ENCODE measurements at places on chromosomes 2 and 18.

- no peak for DNase-seq
These were observed 1.6 kb upstream of the EPC2 start for GRCh38 chr2:148642891-148643416.

- DNase-seq = no peak
These were observed 506.1 kb downstream of the ARHGAP15 start for GRCh38 chr2:143635302-143635701.

GRCh38 chr2:189369566-189369965, 71.7 kb upstream of the WDR75 start:
- no peak for DNase-seq

DNA sequence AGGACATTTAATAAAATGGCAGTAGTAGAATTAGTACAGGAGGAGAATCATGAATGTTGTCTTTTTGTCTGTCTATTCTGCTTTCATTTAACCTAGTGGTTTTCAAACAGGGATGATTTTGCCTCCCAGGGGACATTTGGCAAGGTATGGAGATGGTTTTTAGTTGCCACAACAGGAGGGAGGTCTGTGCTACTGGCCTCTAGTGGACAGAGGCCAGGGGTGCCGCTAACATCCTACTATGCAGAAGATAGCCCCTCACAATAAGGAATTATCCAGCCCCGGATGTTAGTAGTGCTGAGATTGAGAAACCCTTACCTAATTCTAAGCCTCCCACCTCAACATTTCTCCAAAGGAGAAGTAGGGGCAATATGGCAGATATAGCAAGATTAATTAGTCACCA, 18.3 kb downstream of the FASTKD2 start:
- no peak for DNase-seq

GRCh38 chr2:227592694-227593387, 5.9 kb upstream of the SCYGR2 start:
- no peak for DNase-seq

DNA sequence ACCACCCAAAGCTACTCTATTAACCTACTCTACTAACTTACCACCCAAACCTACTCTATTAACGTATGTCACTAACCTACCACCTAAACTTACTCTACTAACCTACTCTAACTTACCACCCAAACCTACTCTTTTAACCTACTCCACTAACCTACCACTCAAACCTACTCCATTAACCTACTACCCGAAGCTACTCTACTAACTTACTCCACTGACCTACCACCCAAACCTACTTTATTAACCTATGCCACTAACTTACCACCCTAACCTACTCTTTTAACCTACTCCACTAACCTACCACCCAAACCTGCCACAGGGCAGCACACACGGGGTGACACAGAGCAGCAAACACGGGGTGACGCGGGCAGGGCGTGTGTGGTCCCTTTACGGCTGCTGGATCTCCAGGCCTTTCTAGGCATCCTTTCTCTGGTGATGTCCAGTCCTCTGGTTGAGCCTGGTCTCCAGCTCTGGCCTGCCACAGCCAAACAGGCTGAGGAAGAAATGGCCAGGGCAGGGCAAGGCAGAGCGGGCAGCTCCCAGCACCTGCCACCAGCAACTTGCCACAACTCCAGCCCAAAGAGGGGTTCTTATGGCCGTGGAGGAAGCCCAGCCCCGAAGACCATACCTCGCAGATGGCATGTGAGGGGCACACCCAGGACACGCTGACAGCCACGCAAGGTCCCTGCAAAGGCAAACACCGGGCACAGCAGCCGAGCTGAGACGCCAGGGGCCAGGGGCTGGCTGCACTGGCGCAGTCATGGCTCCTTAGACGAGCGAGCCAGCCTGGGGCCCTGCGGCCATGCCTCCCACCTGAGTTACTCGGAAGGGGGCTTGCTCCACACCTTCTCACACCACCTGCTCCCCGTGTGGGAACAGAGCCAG, 25.7 kb downstream of the PXDN start:
- no peak for DNase-seq

- no peak for DNase-seq
These were observed 621 bp upstream of the KCNS3 start for GRCh38 chr2:17877811-17878280.

- no peak for DNase-seq
These were observed 126.2 kb downstream of the METTL8 start for GRCh38 chr2:171307560-171307959.

- no peak for DNase-seq
These were observed 183.2 kb upstream of the SLC39A10 start for GRCh38 chr2:195473862-195474261.

- DNase-seq = no peak
These were observed 352.0 kb downstream of the ARHGAP15 start for GRCh38 chr2:143481237-143481623.

DNA sequence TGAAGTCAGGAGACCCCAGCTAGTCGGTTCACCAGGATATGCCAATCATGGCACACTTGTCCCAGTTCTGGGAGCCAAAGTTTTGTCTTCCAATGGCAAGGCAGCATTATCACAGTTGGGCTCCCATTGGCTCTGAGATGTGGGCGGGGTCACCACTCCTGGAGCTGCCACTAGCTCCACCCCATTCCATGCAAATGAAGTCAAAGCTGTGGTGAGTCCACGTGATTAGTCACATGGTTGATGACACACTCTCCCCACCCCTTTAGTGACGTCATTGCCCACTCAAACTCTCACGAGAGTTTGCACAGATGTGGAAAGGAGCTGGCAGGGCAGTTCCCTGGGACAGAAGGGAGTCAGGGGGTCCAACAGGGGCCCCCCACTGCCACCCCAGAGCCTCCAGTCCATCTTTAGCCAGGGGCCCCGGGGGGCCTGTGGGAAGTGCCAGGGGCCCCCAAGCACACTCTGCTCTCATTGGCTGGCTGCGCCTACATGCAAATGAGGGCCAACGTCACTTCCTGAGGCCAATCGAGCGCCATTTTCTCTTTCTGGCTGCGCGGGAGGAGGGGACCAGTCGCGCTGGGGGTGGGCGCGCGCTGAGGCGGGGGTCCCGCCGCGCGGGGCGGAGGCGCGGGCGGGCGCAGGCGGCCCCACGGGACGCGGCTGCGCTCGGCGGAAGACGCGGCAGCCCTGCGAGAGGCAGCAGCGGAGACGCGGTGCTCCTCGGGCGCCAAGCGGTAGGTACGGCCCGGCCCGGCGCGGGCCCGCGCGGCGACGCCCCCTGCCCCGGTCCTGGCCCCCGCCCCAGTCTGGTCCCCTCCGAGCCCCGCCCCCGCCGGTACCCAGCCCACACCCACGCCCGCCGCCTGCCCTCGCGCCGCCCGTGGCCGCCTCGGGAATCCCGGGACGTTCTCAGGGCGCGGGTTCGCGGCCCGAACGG, at the start of gene ADNP2:
TSS of gene ADNP2 (plus strand) at position 524 of the 937 bp plus-strand sequence. CDS start 8,281 bp downstream, outside the sequence.
- peak; percentile 52 for DNase-seq

DNA sequence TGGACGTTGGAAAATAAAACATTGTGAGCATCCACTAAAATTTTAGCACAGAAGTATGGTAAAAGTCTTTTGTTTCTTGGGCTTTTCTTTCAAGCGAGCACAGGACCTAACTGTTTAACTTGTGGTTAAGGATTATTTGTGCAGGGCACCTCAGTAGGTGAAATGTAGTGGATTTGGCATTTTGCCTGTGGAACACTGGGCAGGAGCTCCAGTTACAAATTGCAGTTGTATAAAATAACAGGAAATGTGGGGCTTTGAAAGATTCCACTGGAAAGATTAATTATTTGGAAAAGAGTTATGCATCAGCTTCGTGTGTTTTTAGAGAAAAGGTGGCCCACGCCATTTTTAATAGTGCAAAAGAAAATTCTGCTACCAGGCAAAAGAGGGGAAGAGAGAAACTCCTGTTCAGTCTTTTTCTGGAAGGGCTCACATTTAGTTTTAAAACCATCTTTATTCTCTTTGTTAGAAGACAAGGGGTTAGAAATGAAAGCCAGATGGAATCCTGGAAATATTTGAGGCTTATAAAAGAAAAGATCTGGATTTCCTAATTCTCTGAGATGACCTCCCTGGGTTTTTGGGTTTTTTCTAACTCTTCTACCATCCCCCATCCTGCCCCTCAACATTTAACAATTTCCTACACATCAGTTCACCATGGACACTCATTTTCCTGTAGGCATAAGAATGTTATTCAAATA, 144.3 kb upstream of the SERTAD2 start:
- DNase-seq = no peak

GRCh38 chr2:122168799-122169198, 413.3 kb downstream of the TSN start:
- no peak for DNase-seq

DNA sequence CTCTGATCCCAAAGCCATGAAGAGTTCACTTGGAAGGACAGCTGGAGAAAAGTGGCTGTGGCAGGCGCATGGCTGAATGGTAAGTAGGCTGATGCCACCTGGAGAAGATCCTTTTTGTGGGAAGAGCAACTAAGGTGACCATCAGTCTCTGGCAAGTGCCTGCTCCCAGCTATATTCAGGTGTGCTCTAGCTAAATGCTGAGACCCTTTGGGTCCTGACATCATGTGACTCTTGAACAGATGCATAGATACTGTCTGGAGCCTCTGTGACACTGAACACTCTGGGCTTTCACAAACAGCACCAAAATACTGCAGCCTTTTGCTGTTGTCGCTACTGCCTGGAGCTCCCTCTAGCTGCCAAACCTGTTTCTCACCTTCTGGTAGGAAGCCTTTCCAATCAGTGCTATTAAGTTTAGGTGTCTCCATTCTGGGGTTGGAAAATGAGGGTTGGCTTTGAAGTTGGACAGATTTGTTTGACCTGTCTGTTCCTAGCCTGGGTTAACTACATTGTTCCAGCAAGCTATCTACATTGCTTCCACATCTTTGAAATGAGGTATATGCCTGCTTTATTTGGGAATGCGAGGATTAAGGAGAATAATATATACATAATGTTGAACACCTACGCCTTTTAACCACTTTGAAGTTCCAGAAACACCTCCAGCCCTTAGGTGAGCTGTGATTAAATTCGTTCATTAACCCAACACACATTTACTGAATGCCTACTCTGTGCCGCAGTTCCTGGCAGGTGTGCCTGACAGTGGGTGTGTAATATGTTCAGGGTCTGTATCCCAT, 3.1 kb downstream of the EGR4 start:
- no peak for DNase-seq
